ENCODE measurements at places on chromosomes 6 and 20.

DNA sequence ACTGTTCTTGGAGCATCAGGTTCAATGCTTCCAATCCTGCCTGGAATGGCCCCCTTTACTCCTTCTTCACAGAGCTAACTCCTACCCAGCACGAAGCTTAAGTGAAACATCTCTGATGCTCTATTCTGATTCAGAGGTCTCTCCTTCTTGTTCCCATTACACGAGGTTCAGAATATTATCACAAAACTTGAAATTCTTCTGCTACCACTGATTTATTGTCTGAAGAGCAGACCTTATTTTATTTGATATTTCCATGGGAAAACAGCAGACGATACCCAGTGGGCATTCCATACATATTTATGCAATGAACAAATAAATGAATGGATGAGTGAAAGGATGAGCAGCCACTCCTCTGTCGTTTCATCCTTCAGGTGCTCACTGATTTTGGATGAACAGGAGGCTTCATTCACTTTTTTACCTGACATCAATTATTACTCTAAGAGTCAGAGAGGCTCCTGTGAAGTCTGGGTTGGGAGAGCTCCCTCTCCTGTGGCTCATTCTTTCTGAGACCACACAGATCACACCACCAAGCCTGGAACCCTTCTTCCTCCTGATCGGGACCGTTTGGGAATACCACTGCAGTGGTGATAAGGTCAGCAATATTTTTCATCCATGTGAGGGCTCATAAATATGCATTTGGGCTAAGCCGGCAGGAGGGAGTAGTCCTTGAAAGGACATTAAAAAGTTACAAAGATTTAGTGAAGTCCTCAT, 25.8 kb downstream of the SMLR1 start:
- DNase-seq: no peak

DNA sequence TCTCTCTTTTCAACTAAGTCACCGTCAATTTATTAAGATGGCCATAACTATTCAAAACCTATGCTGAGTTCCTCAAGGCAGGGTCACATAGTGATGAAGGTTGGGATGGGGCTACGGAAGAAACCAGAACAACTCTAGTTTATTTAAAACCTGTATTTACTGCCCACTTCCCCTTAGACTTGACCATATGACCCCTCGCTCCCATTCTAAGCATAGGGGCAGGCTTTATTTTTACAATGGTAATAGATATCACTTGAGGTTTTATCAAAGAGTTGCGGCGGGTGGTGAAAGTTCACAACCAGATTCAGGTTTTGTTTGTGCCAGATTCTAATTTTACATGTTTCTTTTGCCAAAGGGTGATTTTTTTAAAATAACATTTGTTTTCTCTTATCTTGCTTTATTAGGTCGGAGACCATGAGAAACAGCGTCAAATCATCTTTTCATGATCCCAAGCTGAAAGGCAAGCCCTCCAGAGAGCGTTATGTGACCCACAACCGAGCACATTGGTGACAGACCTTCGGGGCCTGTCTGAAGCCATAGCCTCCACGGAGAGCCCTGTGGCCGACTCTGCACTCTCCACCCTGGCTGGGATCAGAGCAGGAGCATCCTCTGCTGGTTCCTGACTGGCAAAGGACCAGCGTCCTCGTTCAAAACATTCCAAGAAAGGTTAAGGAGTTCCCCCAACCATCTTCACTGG, 5.5 kb downstream of the EDN1 start:
- no peak for DNase-seq

DNA sequence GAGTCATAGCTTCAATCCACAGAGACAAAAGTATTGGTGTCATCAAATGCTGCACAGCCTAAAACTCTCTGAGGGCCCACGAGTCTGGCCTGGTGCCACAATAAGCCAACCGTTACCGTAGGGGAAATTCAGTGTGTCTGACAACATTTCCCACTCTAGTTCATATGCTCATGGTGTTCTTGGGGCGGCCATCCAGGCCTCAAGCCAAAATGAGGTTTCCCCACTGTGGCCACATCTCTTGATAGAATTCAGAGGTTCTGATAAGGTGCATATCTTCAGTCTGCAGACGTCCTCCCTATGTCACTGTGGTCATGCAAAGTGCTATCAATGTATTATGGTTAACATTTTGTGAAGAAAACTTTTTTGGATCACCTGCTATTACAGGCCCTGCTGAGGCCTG, 627.7 kb downstream of the QKI start:
- no peak for DNase-seq

- DNase-seq: no peak
Measured at GRCh38 chr20:40643891-40644290, 45.1 kb downstream of the MAFB start.

DNA sequence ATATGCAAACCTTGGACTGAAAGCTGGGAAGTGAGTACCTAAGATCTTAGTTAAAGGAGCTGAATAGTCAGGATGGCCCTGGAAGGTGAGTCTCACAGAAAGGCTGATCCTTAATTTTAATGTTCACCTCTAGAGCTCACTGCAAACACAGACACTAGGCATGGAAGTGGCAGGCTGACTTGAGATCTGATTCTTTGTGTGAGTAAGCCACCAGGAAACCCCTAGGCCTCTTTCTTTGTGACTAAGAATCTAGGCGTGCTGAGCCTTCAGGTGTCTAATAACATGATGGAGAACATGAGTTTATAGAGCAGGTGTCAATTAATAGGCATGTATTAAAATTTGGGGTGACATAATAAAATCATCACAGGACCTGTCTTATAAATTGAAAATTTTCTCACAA, 642.2 kb downstream of the EYS start:
- DNase-seq: no peak

DNA sequence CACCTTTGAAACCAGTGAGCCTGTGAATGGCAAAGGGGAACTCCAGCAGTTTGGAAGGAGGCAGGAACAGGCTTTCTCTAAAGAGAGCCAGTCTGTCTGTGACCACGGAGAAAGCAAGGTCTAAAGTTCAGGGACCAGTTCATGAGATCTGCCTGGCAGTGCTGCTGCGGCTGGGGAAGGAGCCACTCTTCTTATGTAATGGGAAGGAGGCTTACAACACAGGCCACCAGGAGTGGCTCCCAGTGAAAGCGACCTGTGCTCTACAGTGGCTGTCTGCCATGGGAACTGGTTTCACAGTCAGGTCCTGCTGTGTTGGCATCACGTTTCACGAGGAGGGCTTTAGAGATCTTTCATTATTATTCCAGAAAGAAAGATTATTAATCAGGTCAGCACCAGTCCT, 291.9 kb upstream of the PRDM1 start:
- DNase-seq: peak; percentile 60

DNA sequence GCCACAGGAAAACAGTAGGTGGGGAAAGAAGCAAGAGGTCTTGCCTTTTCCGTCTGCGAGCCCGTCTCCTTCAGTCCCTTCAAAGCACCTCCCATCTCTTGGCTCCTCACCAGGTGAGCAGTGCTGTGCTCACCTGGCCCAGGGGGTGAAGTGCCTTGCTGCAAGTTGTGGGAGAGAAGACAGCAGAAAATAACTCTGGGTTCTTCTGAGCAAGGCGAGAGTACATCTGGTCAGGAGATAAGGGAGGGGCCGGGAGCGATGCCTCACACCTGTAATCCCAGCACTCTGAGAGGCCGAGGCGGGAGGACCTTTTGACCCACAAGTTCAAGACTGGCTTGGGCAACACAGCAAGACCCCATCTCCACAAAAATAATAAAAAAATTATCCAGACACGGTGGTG, 35.6 kb upstream of the TGM3 start:
- DNase-seq: no peak

DNA sequence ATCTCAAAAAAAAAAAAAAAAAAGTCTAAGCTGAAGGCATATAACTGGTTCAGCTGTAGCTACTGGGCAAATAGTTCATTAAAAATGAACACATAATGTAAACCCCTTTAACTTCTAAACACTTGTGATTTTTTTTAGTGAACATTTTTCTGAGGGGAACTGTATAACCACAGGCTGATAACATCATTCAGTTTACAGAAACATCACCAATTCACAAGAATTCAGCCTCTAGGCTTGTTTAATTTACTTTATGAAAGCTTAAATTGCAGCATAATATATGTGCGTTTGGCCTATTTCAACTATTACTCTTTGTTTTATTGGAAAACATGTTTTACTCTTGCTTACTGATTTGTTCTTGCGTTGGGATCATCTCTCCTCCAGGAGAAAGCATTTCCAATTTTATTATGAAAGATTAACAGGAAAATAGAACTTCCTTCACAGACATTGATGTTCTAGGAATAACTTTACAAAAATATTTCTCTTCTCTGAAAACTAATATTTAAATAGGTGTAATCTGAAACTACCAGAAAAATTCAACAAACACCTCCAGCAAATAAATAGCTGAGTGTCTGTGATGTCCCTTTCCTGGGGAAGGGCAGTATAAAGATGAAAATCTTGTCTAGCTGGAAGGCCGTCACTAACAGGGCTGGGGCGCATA, 284.5 kb downstream of the UST start:
- no peak for DNase-seq

DNA sequence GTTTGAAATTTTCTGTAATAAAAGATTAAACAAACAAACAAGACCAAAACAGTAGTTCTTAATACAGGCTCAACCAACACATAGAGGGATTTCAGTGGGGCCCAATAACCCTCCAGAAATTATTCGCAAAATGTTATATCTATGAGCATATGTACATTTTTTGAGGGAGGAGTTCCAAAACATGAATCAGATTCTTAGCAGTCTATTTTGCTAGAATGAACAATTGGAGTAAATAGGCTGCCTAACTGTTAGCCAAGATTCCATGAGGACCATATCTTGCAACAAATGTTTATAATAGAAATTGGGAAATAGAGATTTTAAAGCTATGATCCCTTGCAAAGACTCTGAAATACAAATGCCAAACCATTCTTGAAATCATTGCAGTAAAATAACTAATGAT, 186.3 kb downstream of the AKAP7 start:
- no peak for DNase-seq

- DNase-seq: no peak
Measured at GRCh38 chr6:30895343-30895742, 11.0 kb downstream of the DDR1 start.

DNA sequence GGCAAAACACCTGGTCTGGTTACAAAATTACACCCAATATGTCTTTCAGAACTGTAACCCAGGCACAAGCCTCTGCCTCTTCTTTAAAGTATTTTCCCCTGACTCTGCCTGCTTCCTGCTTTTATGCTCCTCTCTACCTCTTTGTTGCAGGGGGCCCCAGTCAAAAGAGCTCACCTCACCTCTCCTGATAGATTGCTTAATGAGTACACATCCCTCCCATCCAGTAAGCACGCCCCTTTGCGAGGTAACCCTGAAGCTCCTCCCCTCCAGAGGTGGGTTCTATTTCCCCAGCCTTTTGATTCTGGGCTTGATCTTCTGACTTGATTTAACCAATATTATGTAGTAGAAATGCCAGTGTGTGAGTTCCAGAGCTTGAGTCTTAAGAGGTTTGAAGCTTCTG, 56.6 kb upstream of the EYA2 start:
- no peak for DNase-seq

- no peak for DNase-seq
Measured at GRCh38 chr6:123352279-123352678, 284.5 kb downstream of the TRDN start.

DNA sequence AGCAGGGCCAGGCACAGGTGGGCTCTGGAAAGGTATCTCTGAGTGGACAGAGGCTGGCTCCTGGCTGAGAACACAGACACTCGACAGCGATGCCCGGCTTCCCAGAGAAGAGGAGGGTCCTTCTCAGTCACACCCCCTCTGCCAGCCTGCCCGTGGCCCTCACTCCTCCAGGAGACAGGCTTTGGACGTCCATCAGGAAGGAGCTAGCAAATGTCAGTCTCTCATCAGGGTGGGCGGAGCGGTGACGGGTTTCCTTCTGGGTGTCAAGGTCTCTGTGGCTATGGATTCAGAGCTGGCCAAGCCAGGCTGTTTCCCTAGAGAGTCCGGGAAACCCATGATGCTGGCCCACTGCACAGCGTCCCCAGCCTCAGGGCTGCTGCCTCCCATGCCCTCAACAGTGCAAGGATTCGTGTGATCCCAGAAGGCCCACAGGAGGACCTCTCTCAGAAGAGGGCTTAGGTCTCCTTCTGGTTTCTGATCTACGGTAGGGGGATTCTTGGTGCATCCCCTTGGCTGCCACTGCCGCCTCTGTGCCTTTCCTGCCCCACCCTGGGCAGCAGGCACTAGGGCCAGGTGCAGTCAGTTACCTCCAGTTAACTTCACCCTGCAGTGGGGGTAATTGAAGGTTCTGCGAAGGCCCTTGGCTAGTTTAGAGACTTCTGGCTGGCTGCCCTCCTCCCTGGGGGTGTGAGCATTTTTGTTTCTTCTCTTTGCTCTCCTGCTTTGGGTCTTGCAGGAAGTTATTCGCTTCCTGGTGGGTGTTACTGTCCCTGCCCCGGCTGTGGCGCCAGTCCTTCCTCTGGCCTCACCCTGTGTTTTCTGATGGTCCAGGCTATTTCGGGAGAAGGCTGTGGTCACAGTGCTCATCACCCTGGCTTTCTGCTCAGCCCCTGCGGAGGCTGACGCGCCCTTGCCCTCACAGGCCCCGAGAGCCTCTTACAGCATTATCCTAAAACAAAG, 80.2 kb downstream of the CDH4 start:
- no peak for DNase-seq

DNA sequence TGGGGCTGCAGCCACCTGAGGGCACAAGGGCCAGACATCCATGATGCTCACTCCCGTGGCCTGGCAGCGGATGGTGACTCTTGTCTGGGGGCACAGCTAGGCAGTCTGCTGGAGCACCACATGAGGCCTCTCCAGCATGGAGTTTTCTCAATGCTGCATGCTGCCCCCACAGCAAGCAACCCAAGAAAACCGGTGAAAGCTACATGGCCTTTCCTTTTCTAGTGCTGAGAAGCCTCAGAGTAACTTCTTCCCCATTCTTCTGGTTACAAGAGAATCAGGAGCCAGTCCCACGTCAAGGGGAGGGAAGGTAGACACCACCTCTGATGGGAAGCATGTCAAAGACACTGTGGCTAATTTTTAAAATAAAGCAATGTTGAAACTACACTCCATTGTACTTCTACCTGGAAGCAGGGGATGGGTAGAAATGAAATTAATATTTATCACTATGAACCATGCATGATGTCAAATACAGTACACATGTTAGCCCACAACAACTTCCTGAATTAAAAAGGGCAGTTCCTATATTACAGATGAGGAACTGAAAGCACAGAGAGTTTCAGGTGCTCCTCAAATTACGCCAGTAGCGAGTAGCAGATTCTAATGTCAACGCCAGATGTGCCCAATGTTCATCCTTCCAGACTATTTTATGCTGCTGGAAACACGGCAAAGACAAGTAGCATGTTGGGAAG, 101.5 kb downstream of the LAMP5 start:
- peak; percentile 25 for DNase-seq

DNA sequence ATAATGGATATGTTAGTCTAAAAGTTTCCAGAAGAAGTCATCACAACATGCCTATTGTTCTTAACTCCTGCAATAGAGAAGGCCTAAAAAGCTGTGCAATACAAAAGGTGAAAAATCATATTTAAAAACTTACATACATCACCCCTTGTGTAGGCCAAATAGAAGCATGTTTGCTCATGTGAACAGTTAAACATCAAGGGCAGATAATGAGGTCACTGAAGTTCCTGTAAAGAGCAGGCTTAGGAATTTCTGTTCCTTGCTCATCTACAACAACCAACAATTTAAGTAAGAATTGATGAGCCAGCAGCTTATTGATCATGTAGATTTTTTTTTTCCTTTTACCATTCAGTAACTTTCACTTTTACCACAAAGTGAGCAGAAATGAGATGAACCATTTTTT, 7.5 kb upstream of the NUP153 start:
- DNase-seq: no peak

Data from NB4 (cell line).